ENCODE measurements at places on chromosomes 2 and 18.
A peak's percentile ranks its signal among the peaks of the same experiment; 100 is the strongest.

- DNase-seq: no peak
Observed at GRCh38 chr2:20454036-20454981, 7.4 kb downstream of the RHOB start.

GRCh38 chr2:9754532-9754887 is 88.8 kb upstream of the TAF1B start:
- no peak for DNase-seq

DNA sequence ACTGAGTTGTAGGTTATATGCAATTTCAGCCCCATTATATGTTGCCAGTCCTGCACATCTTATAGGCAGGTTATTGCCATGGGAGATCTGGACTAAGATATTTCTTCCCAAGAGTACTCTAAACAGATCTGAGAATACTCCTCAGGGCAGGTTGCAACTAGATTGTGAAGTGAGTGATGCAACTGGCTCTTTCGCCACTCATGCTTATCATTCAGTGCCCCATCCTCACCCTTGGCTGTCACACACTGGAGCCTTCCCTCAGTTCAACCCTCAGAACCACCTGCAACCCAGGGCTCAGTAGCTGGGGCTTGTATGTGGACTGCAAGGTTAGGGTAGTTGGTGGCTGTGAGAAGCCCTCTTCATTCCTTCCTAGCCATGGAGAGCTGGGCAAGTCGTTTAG is 14.1 kb downstream of the MERTK start:
- DNase-seq: no peak

- no peak for DNase-seq
Observed at GRCh38 chr18:2395427-2396161, 175.7 kb downstream of the METTL4 start.

DNA sequence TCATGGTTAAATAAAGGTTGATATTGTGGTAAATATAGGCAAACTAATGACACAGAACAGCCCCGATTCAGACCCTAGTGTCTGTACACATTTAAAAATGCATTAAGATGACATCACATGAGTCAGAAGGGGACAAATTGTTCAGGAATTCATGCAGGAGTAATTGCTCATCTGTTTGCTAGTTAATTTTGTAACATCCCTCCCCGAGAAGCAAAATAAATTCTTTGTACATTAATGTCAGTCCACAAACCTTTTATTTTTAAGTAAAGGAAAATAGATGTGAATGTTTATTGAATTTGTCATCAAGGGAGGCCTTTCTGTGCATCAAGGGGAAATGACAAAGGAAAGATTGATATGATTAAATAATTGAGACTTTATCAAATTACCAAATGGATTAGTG is 69.9 kb downstream of the SH3BP4 start:
- DNase-seq: peak; percentile 96

DNA sequence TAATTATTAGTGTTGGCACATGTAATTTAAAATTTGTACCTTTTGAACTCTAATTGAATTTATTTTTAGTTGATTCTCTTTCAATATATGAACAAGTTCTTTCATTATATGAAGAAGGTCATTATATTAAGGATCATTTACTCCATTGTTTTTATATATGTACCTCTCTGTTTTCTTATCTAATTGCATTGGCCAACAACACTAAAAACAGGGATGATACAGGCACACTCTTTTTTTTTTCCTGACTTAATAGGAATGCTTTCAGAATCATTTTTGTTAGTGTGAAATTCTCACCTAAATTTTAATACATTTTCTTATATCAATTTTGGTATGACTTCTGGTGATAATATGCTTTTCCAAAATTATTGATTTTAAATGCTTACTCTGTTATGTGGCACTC is 75.0 kb upstream of the SCN1A start:
- DNase-seq: no peak

DNA sequence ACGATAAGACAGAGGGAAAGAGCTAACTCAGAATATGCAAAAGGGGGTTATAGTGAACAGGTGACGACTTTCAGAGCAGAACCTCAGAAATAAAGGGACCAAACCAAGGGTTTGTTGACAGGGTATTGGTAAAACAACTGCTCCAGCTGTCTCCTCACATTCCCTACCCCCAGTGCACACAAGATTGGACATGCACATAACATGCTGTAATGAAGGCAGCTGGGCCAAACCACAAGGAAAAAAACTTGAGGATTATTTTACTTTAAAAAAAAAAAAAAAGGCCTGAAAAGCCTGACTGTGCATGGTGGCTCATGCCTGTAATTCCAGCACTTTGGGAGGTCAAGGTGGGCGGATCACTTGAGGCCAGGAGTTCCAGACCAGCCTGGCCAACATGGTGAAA is 3.5 kb downstream of the RBM43 start:
- peak; percentile 84 for DNase-seq

DNA sequence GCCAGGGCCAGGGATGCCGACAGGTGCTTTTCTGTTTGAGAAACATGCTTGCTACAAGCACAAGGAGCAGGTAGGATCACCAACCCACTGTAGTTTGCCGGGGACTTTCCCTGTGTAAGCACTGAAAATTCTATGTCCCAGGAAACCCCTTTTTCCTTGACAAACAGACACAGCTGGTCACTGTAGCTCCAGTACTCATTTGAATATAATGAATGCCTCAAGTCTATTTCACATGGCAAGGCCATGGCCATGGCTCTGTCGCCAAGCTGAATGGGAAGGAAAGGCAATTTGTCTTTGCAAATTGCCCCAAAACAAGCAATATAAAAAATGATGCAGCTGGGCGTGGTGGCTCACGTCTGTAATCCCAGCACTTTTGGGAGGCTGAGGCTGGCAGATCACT is 49.6 kb upstream of the IGFBP2 start:
- DNase-seq: no peak

DNA sequence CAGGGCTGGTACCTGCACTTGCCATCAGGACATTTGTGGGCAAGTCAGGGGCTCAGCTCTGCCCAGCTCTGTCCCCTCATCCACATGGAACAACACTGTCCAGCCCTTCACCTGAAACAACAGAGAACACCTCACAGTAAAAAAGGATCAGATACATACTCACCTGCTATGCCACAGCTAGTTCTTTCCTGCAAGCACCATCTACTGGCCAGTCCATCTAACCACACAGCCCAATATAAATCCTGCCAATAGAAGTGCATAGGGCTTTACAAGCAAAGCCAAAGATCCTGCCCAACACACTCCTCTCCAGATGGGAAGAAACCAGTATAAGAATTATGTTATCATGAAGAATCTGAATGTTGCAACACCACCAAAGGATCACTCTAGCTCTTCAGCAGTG is 52.2 kb upstream of the GALNT13 start:
- DNase-seq: no peak

GRCh38 chr2:103781313-103781712 is 1019.5 kb downstream of the TMEM182 start:
- DNase-seq: no peak

DNA sequence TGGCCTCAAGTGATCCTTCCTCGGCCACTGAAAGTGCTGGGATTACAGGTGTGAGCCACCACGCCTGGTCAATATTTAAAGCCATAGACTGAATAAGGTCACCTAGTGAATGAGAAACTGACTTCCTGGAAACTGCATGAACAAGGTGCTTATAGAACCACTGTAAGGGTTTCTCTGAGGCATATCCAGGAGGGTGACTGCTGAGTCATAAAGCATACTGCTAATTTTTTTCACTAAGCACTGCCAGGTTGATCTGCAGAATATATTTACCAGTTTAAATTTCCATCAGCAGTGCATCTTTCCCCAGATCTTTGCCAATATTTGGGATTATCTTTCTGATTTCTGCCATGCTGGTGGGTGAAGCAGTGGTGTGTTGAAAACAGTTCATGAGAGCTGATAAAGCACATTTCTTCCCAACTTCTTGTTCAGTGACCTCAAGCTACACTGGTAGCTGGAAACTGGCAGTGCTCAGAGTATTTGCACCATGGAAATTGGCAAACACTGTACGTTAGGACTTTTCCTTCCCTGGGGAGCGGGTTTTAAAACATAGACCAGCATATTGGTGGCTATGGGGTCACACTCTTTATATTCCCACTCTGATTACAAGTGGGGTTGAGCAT is 4.2 kb upstream of the CLIP4 start:
- DNase-seq: no peak

- no peak for DNase-seq
Observed at GRCh38 chr2:99852376-99852934, 289.9 kb downstream of the AFF3 start.

GRCh38 chr18:13288509-13289133 is 70.1 kb downstream of the LDLRAD4 start:
- DNase-seq: no peak

DNA sequence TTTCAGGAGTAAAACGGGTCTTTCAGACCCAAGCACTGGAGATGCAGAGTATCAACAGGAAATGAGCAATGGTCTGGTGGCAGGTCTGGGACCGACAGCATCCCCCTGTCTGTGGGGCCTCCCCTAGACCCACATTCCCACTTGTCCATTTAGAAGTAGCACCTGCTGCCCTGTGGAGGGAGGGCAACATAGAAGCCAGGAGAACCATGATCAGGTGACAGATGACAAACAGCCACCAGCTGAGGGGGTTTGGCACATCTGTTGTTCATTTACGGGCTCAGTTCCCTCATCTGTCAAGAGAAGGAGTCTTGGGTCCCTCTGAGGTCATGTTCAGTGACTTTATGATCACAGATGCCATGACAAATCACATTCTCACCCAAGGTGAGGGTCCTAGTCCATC is 77.9 kb upstream of the SLC66A3 start:
- no peak for DNase-seq

DNA sequence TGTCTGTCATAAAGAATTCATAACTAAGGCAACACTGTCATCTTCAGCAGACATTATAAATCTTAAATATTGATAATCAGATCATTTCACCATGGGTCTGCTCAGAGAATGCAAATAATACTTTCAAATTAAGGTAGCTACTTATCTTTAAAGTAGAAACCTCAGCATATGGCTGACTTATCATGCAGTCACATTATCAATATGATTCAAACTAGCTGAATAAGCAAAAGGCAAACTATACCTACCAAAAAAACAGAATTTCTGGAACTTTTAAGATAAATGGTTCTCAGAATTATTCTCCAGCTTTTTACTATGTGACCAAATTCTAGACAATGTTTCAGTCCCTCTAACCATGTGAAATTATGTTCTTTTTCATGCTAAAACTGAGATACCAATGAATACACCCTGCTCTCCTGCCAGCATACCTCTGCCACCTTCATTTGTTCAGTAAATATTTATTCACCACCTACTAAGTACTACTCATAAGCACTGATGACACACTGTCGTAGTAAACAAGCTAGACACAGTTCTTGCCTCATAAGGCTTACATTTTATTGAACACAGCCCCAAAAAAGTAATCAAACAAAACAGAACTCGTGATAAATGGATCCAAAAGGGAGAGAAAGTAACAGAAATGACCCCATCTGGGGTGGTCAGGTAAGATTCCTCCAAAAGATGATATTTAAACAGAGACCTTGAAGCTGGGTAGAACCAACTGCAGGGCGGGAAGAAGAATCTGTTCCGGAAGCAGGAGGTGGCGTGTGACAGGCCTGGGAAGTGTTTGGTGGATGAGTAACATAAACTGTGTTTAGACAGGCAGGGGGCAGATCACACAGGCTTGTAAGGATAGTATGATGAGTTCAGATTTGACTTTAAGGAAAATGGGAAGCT is 17.7 kb downstream of the SPIRE1 start:
- peak; percentile 88 for DNase-seq

GRCh38 chr2:120385355-120386127 is 39.6 kb downstream of the INHBB start:
- no peak for DNase-seq

- DNase-seq: no peak
Observed at GRCh38 chr2:55556809-55557208, 37.3 kb downstream of the CFAP36 start.

- DNase-seq: peak; percentile 75
Observed at GRCh38 chr2:216181351-216181750, 72.2 kb downstream of the XRCC5 start.

DNA sequence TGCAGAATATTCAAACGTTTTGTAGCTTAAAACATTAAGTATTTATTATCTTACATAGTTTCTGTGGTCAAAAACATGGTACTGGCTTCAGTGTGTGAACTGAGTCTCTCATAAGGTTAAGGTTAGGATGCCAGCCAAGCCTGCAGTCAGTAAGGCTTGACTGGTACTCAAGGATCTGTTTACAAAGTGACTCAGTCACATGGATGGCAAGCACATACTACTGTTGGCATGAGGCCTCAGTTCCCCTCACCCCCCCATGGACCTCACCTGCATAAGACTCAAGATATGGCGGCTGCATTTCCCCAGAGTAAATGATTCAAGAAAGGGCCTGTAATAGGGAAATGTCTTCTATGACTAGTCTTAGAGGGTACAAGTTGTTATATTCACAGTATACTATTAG is 1167.5 kb downstream of the DPP10 start:
- DNase-seq: no peak

- no peak for DNase-seq
Observed at GRCh38 chr2:64284751-64285150, 140.5 kb upstream of the PELI1 start.

DNA sequence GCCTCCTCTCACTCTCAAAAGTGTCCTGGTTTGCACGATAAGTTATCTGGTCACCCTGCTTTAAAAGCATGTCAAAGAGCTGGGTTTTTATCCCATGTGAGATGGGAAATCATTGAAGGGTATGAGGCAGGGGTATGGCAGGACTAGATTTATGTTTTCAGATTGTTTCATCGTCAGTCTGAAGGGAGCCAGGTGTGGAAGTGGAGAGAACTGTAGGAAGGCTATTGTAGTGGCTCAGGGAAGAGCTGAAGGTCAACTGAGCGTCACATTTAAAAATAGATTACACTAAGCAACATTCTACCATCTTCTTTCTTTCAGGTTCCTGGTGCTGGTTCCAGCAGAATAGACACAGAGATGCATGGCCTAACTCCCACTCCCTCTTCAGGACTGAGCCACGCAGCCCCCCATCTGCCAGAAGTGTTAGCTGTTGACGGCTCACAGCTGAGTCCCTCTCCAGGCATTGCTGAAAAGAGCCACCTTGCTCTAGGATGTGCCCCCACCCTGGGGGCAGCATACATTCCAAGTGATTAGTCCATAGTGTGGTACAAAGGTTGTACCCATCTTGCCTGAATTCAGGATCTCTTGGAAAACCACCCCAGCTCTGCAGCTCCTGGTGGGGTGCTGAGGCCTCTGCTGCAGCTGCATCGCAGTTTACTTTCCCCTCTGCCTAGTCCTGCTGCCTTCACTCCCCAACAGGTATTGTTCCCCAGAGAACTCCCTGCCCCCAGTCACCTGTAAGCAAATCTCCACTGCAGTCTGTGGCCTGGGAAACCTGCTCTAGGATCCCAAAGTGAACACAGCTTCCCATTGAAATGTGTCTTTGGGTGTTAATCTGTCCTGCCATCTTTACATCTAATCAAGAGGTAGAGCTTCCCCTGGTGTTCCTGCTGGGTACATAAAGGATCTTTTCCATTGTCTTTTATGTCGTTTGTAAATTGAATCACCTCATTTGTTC is 79.5 kb upstream of the KLF7 start:
- DNase-seq: no peak

- no peak for DNase-seq
Observed at GRCh38 chr2:226142463-226142862, 657.2 kb downstream of the IRS1 start.

DNA sequence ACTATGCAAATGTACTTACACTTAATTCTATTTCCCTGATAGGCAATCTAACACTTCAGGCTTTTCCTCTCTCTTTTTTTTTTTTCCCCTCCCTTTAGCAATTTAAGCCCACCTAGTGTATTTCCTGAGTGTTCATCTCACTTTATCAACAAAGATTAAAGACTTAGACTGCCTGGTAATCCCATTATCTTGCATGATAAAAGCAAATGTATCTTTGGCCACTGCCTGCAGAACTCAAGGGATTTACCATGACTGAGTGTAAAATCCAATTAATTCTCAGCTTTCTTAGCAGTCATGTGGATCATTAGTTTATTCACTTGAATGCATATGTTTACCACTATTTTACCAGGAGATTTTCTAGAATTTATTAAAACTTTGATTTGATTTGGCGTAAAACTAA is 1102.2 kb upstream of the GYPC start:
- DNase-seq: no peak

All from EH (cell line).